ENCODE measurements at places on chromosomes 3 and 15.

- DNase-seq: peak; percentile 34
Observed at GRCh38 chr3:112734736-112735350, 93.9 kb upstream of the CCDC80 start.

GRCh38 chr15:81303244-81304225 is 20.4 kb downstream of the STARD5 start:
- DNase-seq: no peak

- DNase-seq: no peak
Observed at GRCh38 chr15:95868450-95868849, 462.1 kb upstream of the NR2F2 start.

DNA sequence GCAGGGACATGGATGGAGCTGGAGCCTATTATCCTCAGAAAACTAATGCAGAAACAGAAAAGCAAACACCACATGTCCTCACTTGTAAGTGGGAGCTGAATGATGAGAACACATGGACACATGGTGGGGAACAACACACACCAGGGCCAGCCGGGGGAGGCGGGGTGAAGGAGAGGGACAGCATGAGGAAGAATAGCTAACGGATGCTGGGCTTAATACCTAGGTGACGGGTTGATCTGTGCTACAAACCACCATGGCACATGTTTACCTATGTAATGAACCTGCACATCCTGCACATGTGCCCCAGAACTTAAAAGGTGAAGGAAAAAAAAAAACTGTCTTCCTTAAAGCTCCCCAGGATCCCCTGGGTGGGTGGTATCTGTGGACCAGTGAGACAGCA is 87.1 kb downstream of the ADAMTS17 start:
- no peak for DNase-seq

GRCh38 chr3:160546727-160547126 is 18.6 kb downstream of the KPNA4 start:
- DNase-seq: no peak

DNA sequence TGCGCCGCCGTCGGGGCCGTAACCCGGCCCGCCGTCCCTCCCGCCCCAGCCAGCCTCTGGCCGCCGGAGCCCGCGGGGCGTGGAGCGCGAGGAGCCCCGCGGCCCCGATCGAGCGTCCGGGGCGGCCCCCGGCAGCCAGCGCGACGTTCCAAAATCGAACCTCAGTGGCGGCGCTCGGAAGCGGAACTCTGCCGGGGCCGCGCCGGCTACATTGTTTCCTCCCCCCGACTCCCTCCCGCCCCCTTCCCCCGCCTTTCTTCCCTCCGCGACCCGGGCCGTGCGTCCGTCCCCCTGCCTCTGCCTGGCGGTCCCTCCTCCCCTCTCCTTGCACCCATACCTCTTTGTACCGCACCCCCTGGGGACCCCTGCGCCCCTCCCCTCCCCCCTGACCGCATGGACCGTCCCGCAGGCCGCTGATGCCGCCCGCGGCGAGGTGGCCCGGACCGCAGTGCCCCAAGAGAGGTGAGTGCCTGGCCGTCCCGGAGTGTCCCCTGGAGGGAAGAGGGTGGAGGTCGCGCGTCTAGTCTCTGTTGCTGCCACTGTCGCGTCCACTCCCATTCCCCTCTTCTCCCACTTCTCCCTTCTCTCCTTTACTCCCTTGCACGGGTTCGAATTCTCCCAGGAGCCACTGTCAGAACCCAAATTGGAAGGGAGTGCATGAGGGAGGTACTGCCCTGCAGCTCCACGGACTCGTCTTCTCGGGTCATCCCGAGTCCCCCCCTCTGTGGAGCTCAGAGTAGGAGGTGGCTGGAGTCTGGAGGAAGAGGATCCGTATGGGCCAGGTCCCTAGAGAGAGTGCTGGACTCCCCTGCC is 585 bp downstream of the CSK start:
- no peak for DNase-seq

DNA sequence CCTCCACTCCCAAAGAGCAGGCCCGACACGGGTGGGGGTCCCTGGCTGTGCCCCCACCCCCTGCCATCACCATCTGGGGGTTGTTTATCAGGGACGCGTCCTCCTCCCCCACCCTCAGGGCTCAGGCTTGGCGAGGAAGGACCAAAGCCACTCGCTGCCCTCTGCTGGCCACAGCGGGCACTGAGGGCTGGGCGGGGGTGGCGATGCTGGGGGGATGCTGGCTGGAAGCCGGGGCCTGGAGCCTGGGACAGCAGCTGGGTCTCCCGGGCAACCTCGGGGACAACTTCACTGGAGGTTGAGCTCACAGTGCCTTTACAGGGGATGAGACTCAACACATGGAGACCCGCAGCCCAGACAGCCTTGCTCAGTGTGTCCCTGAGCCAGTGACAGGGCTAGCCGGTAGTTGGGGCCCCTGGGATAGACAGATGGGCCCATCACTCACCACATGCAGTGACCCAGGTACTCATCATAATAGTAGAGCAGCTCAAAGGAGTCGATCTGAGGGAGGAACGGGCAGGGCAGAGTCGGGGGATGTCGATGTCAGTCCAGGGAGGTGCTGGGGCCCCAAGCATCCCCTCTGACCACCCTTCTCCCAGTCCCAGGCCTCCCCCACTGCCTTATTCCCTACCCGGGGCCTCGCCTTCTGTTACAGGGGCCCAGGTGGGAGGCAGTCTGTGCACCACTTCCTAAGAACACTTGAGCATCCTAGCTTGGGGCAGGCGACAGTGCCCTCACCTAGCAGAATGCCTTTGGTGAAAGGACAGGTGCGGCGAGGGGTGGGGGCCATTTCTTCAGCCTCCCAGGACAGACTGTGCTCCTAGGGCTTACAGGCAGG is 5.9 kb upstream of the CALML4 start:
- DNase-seq: no peak

- no peak for DNase-seq
Observed at GRCh38 chr15:59701880-59702279, 12.8 kb upstream of the BNIP2 start.

GRCh38 chr3:194661374-194661773 is 10.6 kb downstream of the LSG1 start:
- no peak for DNase-seq

- DNase-seq: no peak
Observed at GRCh38 chr3:8352475-8352874, 149.1 kb upstream of the LMCD1 start.

DNA sequence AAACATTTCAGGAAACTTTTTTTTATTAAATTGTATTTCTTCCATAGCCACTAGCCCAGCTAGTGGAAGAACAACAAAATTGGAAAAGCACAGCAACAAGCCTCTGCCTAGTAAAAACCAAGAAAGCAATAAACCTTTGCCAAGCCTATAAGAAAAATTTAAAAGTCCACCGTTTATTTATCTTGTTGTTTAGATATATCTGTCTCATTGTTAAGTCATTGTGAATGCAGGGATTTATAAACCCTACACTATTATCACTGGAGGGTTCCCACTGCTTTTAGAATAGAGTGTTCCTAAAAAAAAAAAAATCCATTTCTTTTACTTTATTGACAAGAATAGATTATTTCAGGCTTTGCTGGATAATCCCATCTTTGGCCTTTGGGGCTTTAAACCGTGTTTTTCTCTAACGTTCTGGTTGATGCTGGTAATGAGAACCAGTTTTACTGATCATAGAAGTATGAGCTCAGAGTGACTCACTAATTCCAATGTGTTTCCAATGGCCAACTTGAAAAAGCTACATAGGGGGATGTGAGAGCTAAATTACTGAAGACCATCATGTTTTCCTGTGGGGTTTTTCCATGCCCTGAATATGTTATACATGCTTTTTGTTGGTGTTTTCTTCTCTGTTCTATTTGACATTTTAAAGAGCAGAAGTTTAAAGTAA is 634.1 kb downstream of the RBMS3 start:
- DNase-seq: no peak

GRCh38 chr3:3589715-3590130 is 209.5 kb upstream of the LRRN1 start:
- DNase-seq: no peak

DNA sequence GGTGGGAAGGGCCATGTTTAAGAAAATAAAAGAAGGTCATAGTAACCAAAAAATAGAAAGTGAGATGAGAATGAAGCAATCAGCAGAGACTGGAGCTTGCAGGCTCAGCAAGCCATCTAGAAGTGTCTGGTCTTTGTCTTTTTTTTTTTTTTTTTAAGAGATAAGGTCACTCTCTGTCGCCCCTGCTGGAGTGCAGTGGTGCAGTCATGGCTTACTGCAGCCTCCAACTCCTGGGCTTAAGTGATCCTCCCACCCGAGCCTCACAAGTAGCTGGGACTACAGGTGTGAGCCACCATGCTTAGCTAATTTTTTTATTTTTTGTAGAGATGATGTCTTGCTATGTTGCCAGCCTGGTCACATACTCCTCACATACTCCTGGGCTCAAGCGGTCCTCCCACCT is 36.2 kb downstream of the GXYLT2 start:
- no peak for DNase-seq

DNA sequence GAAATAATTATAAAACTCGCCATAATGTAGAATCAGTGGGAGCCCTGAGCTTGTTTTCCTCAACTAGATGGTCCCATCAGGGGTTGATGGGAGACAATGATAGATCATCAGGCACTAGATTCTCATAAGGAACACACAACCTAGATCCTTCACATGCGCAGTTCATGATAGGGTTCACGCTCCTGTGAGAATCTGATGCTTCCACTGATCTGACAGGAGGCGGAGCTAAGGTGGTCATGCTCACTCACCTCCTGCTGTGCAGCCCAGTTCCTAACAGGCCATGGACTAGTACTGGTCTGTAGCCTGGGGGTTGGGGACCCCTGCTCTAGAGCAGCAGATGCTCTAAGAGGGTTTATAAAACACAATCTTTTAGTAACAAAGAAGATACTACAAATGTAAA is 183.6 kb downstream of the ANXA2 start:
- no peak for DNase-seq

- no peak for DNase-seq
Observed at GRCh38 chr3:131738095-131738494, 235.3 kb upstream of the MRPL3 start.

GRCh38 chr3:152283492-152284381 is 15.0 kb downstream of the MBNL1 start:
- DNase-seq: no peak

DNA sequence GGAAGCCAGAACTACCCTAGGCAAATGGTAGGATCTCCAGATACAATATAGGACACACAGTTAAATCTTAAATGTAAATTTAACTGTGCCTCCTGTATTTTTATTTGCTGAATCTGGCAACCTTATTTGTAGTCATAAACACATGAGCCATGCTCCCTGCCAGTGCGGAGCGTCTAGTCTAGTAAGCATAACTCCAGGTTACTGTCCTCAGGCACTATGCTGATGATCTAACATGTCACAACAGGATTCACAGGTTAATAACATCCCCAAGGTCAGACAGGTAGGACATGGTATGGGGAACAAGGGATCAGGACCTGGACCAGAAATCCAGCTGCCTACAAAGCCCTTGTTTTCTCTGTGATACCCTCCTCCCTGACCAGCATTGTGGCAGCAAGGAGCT is 305.1 kb downstream of the CACNA2D3 start:
- DNase-seq: no peak

- DNase-seq: no peak
Observed at GRCh38 chr3:128521715-128522114, 28.7 kb upstream of the GATA2 start.

DNA sequence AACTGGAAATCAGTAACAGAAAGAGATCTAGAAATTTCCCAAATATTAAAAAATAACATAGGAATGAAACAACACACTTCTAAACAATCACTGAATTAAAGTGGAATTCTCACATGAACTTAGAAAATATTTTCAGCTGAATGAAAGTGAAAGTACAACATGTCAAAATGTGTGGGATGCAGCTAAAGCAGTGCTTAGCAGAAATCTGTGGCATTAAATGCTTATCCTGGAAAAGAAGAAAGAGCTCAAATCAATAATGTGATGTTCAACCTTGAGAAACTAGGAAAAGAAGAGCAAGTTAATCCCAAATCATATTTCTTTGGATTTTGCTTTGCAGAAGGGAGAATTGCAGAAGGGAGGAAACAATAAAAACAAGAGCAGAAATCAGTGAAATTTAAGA is 98.2 kb upstream of the NR2E3 start:
- no peak for DNase-seq

DNA sequence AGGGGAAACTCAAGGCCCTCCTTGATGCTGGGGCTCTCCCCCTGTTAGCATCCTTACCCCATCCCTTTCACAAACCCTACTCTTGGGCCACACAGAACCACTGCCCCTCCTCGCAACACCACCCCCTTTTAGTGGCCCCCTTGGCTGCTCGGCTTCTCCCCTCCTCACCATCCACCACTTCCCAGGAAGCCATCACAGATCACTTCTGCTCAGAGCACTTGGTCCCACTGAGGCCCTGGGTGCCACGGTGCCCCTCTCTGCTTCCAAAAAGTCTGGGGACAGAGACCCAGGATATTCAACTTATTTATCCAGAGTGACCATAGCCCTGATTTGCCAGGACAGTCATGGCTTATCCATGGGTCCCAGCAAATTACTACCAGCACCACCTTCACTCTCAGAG is 2.4 kb downstream of the RHCG start:
- no peak for DNase-seq

DNA sequence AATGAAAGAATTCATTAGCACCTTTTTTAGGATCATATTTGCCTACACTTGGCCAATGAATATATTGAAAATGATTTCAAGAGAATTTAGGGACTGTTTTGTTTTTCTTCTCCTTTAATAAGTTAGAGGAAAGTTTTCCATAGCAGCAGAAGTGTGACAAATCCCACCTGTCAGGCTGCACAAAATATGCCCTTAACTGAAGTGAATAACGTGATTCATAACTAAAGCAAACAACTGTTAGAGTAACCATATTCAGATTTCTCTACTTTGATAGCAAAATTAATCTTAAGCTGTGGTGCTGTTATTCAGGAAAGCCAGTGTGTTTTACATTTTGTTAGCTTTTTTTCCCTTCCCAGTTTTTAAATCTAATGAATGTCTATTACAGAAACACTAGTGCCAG is 121.4 kb downstream of the HCN4 start:
- DNase-seq: no peak

DNA sequence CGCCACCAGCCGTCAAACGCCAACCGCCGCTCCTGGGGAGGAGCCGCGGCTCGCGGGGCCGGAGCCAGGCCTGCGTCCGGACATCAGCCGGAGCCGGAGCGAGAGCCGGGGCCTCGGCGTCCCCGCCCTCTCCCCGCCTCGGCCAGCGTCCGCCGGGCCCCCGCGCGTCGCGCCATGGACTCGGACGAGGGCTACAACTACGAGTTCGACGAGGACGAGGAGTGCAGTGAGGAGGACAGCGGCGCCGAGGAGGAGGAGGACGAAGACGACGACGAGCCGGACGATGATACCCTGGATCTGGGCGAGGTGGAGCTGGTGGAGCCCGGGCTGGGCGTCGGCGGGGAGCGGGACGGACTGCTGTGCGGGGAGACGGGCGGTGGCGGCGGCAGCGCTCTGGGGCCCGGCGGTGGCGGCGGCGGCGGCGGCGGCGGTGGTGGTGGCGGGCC is 359 bp downstream of the ARIH1 start:
- DNase-seq: peak; percentile 10

GRCh38 chr15:90881181-90881977 is 2.9 kb upstream of the FES start:
- no peak for DNase-seq

Measured in stimulated activated CD4-positive, alpha-beta T cell treated with anti-CD3 and anti-CD28 coated beads, TNF-alpha, amount 100 ng/mL, for 1 hour (primary cell).